ENCODE measurements at places on chromosomes 16 and 17.

DNA sequence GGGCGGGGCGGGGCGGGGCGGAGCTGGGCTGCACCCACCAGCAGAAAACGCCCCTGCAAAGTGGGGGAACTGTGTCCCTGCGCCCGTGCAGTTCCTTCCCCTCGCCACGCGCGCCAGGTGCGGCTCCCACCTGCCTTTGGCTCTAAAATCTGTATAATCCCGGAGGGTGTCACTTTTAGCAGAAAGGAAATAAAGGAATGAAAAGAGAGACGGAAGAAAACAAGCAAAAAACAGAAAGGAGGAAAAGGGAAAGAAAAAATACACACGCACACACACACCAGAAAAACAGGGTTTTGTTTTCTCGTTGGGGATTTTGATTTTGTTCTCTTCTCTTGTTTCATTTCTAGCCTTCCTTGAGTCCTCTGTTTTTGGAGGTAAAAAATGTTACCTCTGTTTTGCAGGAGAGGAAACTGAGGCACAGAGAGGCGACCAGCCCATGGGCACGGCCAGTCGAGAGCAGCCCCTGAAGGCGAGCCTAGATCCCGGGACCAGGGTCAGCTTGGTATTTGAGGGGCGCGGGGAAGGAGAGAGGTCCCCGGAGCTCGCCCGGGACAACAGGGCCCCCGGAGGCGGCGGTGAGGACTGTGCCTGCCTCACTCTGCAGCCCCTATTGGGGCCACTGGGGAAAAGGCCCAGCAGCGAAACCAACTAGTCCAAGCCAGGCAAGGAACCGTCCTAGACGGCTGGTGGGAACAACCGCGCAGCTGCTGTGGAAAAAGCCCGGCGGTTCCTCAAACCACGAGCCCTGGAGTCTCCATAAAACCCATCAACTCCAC, 594 bp upstream of the CARHSP1 start:
- DNase-seq = no peak

DNA sequence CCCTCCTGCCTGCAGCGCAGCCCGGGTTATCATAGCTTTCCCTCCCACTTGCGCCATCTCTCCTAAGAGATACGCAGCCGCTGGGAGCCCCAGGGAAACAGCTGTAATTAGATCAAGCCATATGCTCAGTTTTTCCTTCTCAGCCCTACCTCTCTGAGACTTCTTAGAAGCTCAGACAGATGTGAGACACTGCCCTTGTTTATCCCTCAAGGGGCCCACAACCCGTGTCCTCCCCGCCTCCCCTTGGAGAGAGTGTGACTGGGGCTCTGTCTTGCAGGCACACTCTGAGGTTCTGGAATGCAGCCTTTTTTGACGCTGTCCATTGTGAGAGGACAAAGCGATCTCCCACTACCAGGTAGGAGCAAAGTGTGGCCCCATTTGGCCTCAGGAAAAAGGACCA, 31.2 kb downstream of the CIBAR2 start:
- DNase-seq = peak; percentile 81

DNA sequence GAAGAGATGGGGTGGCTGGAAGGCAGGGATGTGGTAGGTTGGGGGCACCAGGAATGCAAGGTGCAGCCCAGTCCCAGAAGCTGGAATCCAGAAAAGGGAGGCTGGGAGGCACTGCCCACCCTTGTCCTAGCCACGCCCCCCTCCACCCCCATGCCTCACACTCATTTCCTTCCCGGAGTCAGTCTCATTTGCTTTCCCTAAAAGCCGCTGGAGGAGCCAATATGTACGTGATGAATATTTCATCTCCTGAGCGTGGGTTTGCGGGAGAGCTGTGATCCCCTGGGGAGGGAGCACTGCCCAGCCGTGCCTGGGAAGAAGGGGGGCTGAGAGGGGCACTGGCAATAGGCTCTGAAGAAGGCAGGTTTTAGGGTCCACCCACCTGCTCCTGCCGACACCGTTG, 124.5 kb upstream of the LHX1 start:
- no peak for DNase-seq

DNA sequence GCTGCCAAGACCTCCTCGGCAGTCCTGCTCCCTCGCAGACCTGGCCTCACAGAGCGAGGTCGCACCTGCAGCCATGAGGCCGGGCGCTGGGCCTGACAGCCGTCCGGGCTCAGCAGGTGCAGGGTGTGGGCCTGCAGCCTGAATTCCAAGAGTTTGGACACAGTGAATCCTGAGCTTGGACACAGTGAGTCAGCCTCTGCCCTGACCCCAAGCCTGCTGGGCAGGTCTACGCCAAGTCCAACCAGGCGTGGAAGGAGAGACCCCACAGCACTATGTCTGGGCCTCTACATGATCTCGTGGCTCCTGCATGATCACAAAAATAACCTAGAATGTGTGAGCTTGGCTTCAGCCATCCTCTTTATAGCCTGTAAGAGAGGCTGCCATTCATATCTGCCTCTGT, 121.0 kb downstream of the C16orf95 start:
- DNase-seq = no peak

DNA sequence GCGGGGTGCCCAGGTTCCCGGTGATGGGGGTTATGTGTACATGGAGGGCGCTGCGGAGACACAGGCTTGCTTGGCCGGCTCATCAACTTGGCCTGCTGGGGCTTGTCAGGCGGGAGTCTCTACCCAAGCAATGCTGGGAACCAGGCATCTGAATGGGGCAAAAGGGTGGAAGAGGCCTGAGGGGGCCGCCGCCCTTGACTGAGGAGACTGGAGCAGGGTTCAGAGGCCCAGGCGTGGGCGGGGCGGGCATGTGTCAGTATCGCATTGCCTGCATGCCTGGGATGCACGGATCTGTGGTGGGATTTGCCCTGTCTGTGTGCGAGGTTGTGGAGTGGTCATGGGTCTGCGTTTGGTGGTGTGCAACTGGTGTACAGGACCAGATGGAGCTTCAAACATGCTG, 21.1 kb downstream of the ARHGAP23 start:
- DNase-seq = peak; percentile 92

GRCh38 chr17:6075050-6075449, 4.9 kb downstream of the WSCD1 start:
- no peak for DNase-seq
